Activated CD4-positive, alpha-beta memory T cell treated with anti-CD3 and anti-CD28 coated beads, Interleukin-2, amount 10 ng/mL, durations not matched to agents 7 days and 5 days (primary cell): ENCODE measurements at places on chromosomes 12 and 14. TPM values are rescaled to one million over a fixed set of nuclear protein-coding genes. Genes with fewer than 3 reads are reported as not detected.

The AICDA gene
- not detected for total RNA-seq

The HNF1A gene
- not detected for total RNA-seq

The OTUB2 gene
- 7.3 TPM for total RNA-seq

The EXOC3L4 gene
- total RNA-seq = not detected

The RAN gene
- 936 TPM for total RNA-seq

The CNTN1 gene
- total RNA-seq = not detected

The EPYC gene
- total RNA-seq = not detected
